ENCODE measurements at places on chromosomes 6 and 20.

- DNase-seq: no peak
Observed at GRCh38 chr6:98014442-98015201, 731.6 kb upstream of the MMS22L start.

GRCh38 chr6:87588756-87589407, 905 bp downstream of the RARS2 start:
- no peak for DNase-seq

DNA sequence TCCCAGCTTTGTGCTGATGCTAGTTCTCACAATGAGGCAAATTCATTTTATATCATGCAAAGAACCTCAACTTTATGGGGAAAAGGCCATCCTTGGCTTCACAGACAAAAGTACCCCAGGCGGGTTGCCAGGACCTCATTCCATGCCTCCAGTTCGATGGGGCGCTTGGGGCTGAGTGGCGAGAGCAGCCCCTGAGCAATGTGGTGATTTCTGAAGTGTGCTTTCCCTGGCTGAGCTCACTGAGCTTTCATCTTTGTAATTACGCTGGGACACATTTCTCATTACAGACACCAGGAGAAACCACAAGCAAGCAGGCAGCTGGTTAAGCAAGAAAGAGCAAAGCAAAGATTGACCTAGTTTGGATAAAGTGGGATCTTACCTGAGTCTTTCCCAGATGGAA, 301.5 kb upstream of the CDH4 start:
- no peak for DNase-seq

DNA sequence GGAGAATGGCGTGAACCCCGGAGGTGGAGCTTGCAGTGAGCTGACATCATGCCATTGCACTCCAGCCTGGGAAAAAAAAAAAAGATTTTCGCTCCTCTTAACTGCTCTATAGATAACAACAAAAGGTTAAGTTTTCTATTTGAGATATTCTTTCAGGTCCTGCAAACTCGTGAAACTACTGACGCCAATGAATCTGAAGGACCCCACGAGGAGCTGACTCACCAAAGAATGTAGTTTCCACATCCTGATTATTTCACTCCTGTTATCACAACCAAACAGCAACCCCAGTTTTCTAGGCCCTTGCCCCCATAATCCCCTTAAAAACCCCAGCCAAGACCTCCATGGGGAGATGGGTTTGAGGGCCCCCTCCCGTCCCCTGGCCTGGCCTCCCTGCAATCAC, 58.7 kb downstream of the OTOR start:
- DNase-seq: no peak

DNA sequence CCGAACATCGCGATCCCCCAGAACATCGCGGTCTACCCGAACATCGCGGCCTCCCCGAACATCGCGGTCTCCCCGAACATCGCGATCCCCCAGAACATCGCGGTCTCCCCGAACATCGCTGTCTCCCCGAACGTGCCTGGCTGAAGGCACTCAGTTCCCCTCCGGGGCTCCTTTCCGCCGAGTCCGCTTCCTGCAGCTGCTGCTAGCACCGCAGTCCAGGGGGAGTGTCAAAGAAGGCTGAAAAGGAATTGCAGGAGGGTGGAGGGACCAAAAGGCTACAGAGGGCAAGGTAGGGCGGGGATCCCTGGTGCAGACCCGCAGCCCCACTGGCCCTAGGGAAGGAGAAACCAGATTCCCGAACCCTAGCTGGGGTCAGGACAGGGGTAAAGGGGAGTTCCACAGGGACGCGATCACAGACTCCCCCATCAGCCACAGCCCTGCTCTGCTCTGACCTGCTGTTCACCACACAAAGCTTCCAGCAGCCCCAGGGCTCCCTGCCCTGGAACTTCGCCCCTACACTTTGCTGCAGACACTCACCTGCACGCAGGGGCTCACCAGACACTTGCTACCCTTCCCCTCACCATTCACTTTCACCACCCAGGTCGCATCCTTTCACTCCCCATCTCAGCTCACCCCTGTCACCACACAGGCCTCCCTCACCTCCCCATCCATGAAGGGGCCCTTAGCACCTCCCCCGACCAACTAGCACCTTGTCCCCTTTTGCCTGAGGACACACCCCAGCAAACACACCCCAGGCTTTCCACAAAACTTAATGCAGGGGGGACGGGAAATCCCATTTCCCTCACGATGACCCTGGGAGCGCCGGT, 1.7 kb downstream of the ULBP1 start:
- no peak for DNase-seq

DNA sequence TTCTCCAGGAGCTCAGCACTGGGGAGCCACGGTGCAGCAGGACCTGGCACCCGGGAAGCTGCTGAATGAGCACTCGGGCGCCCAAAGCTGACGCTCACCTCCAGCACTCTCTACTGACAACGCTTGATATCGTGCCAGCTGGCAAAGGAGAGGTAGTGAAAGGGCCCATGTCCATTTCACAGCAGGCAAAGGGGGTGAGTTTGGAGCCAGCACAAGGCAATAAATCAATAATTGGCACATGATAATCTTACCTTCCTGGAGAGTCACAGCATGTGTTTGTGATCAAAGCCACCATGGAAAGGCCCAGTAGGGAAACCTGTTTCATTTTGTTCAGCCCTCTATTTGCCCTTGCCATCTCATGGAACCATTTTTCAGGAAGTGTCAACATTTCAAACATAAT, 23.3 kb upstream of the SMIM26 start:
- DNase-seq: no peak

- no peak for DNase-seq
Observed at GRCh38 chr20:44540834-44541233, 19.0 kb upstream of the SERINC3 start.

DNA sequence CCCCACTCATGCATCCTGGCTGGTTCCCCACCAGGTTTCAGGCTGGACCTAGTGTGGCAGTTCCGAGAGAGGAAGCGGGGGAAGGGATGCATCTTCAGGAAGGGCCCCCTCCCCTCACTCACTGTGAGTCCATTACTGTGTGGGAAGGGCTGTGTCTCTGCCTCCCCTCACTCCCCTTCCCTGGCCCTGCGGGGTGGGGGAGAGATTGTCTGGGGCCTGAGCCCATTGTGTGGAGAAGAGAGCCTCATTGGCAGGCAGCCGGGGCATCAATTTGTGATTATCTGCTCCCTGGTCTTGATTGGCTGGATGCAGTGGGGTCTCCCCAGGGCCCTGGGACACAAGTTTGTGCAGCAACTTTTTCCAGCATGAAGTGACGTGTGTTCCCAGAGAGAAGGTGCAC, 4.1 kb upstream of the MYT1 start:
- no peak for DNase-seq

- no peak for DNase-seq
Observed at GRCh38 chr6:3363296-3364025, 93.4 kb downstream of the SLC22A23 start.

DNA sequence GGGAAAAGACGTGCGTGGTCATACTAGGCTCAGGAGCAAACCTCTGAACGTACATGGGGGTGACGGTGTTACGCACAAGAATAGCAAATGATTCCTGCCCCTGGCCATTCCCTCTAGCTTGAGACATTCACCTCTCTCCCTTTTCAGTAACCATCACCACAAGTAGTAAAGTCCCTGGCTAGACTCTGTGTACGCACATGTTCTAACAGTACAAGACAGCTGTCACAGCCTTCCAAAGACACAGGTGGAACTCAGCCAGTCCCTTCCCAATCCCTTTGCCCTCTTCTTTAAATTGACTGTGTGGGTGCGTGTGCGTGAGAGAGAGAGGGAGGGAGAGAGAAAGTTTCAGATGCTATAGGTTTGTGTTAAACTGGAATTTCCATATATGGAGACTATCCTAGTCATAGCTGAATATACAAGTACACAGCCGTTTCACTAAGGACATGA, 67.3 kb downstream of the LY86 start:
- no peak for DNase-seq

DNA sequence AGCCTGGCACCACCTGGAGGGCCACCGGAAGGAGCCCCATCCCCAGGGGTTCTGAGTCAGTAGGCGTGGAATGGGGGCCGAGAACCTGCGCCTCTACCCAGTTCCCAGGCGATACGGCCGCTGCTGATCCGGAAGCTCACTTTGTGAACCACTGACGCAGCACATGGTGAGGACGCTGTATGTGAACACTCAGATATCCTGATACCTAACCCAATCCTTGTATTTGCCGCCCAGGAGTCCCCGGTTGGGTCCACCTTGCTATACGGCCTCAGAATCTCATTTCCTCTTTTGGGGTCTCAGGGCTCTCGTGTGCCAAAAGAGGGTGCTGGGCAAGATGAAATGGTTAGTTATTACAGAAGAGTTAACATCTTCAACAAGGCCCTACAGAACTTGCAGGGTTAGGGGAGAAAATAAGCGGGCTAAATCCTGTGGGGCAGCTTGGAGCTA, 604 bp upstream of the RAB5IF start:
- no peak for DNase-seq

- DNase-seq: no peak
Observed at GRCh38 chr6:35391240-35391968, 49.0 kb downstream of the PPARD start.

- DNase-seq: no peak
Observed at GRCh38 chr6:572596-573265, 84.2 kb downstream of the HUS1B start.

- no peak for DNase-seq
Observed at GRCh38 chr6:102766963-102767362, 1373.5 kb downstream of the GRIK2 start.

DNA sequence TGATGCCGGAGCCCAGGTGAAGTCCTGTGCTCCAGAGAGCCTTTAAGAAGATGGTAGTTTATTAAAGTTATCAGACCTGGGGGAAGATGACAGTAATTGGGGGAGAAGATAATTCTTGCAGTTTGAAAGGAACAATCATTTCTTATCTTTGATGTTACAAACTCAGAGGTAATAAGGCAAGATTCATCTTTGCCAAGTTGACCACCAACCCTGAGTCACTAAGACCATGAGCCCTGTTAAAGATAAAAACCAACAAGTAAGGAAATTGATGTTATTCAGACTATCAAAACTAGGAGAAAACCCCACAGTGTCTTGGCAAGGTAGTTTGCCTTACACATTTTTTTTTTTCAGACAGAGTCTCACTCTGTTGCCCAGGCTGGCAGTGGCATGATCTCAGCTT, 73.1 kb downstream of the MKKS start:
- no peak for DNase-seq

GRCh38 chr20:18981962-18982539, 168.5 kb downstream of the SCP2D1 start:
- no peak for DNase-seq
